ENCODE measurements at places on chromosomes 7 and 10. TPM values are rescaled to one million over a fixed set of nuclear protein-coding genes. Genes with fewer than 3 reads are reported as not detected.

GRCh38 chr7:132485136-132485535 lies 91.1 kb downstream of the PLXNA4 start:
- DNase-seq, result no peak

DNA sequence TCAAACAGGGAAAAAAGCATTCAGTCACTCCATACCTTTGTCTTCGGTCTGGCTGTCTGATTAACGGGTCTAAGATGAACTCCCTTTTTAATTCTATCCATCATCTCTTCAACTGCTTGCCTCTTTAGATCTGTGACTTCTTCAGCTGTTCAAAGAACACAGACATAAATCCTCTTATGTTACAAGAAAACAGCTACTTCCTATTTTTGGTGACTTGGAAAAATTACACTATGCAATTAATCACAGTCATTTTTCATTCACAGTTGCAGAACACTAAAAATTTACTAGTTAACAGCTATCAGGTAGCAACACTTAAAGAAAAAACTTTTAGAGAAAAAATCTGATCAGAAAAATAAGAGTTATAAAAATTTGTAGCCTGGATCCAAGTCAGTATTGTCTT lies 66.0 kb downstream of the ENO4 start:
- no peak for DNase-seq

- no peak for DNase-seq
Measured at GRCh38 chr7:155833651-155834050, 21.4 kb upstream of the SHH start.

- DNase-seq, result no peak
Measured at GRCh38 chr7:116577320-116577871, 52.6 kb downstream of the CAV1 start.

DNA sequence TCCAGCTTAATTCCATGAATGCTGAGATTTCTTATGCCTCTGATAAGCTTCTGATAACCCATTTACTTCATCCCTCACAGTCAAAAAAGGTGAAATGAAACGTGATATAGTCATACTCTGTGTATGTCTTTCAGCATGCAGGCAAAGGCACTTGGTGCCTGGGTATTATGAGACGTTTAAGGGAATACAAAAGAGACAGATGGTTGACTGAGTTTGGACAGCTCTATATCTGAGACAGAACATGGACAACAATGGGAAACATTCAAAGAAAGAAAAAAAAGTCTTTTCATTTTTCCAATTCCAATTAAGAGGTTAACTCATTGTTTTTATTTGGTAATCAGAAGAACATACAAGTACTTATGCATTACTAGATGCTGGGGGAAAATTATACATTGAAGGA lies 96.2 kb downstream of the PPP1R17 start:
- DNase-seq, result no peak

DNA sequence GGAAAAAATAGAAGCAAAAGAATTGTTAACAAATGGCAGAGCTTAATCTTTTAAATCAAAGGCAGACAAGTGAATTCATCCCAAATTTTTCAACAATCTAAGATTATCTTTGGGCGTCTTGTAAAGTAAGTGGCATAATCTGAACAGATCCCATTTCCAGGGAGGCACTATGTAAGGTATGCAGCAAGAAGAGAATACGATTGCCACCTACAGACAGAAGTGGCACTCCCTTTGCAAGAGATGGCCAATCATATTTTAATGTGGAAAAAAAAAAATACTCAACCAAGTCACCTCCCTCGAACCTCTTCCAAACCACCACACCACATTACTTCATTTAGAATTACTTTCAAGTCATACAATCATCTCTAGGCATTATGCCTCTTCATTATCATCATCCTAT lies 4.0 kb downstream of the GFRA1 start:
- no peak for DNase-seq

- DNase-seq, result no peak
Measured at GRCh38 chr7:9226500-9226899, 793.1 kb downstream of the NXPH1 start.

GRCh38 chr10:133544506-133544905 lies 17.3 kb downstream of the CYP2E1 start:
- no peak for DNase-seq

DNA sequence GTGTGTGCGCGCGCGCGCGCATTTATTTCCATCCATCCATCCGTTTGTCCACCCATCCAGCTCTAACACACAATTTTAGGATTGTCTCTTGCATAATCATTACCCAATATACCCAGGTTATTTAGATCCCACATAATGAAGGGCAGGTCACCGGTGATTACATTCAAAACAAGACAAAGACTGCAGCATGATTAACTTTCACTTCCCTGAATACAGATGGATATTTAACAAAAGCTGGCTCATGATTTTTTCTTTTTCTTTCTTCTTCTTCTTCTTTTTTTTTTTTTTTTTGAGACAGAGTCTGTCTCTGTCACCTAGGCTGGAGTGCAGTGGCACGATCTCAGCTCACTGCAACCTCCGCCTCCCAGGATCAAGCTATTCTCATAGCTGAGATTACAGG lies 86.2 kb downstream of the SH3PXD2A start:
- DNase-seq, result no peak

DNA sequence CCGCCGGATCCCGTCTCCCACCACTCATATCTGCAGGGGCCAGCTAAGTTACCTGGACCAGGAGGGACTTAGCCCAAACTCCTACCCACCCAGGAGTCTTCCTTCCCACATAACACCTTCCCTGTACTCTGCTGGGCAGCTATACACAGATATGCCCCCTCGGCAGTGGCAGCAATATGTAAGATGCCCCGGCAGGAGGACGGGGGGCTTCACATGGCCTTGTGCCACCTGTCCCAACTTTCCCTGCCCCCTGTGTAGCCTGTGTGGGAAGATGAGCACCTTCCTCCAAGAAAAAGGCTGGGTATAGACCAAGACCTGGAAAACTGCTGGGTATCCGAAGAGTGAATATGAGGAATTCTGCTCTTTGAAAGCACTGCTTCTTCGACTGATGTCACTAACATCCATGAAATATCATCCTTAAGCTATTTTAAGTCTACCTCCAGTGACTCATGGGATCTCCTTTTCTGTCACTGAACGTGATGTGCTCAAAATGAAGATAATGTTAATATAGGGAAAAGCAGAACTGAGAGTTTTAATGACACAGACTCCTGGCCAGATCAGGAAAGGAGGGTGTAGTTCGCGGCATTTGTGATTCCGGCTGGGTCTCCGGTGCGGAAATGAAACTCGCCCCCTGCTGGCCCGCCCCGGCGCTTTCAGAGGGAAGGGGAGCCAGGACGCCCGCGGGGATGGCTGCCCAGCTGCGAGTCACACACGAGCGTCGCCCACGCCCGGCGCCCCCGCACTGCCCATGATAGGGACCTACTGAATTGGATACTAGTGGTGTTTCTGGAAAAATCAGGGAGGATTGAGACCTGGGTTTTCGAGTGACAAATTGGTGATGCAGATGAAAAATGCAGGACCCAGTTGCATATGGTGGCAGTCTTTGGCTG lies 256.9 kb upstream of the NFE2L3 start:
- DNase-seq, result peak; percentile 82

DNA sequence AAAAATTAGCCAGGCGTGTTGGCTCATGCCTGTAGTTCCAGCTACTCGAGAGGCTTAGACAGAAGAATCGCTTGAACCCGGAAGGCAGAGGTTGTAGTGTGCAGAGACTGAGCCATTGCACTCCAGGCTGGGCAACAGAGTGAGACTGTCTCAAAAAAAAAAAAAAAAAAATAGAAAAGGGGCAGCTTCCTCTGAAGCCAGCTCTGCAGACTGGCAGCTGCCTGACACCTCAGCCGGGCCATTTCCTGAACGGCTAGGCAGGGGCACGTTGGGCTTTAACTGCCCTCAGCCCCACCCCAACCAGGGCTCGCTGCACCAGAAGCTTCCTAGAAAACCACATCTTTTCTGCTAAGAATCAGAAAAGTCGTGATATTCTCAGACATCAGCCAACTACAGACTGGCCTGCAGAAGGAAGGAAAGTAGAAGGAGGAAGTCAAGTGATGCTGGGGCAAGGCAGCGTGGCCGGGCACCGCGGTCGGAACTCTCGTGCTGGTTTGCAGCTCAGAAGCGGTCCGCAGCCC lies 38.0 kb downstream of the PRKAG2 start:
- peak; percentile 77 for DNase-seq

DNA sequence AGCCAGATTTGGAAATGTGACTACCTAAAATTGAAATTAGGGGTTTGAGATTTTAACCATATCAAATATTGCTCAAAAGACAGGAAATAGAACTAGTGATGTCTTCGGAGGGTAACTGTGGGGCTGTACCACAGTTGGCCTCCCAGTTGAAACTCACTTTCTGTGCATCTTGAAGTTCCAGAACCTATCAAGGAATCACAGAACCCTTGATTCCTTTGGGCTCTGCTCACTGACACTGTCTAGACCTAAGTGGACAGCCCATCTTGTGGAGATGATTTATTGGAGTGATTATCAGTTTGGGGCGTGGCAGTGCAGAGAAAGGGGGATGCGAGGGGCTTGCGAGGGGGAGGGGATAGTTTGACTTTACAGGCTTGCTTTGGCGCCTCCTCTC lies 134.2 kb upstream of the GJD4 start:
- no peak for DNase-seq

DNA sequence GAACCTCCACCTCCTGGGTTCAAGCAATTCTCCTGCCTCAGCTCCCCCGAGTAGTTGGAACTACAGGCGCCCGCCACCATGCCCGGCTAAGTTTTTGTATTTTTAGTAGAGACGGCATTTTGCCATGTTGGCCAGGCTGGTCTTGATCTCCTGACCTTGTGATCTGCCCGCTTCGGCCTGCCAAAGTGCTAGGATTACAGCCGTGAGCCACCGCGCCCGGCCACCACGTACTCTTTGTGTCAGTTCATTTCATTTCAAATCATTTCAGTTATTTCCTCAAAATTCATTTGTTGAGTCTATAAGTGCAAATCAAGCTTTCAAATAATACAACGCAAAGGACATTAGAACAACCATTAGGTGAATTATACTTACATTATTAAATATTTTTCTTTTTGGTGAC lies 943.8 kb downstream of the TYW1 start:
- no peak for DNase-seq

- DNase-seq, result no peak
Measured at GRCh38 chr10:132836248-132836831, 50.4 kb upstream of the NKX6-2 start.

DNA sequence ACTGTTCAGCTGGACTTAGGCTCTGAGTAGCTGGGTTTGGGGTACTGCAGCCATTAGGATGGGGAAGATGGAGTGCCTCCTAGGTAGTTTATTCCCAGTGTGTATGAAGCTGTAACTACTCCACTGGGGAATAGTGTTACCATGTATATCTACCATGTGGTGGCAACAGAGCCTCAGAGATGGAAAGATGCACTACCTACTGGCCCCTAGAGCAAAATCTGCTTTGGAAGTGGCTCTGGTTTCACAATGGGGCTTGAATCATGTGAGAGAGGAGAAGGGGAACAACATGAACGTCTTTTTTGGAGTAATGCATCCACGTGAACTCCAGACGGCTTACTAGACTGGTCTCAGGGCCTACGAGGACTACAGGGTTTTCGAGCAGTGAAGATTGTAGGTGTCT lies 167.3 kb downstream of the CALCR start:
- DNase-seq, result no peak

DNA sequence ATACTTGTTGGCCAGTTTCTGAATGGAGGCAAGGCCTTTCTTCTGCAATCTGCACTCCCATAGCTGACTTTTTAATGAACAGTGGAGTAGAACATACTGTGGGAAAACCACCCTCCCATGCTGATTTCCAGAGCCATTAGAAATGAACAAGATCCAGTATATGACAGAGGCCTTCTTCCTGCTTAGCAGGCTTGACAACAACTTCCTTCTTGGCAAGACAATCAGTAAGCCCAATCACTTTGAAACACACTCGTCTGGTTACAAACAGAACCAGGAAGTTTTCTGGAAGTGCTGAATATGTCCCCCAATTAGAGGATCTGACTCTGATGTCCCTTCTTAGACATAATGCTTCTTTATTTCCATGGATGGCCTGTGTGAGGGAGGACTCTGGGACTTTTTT lies 103.4 kb downstream of the SAMD9 start:
- no peak for DNase-seq

DNA sequence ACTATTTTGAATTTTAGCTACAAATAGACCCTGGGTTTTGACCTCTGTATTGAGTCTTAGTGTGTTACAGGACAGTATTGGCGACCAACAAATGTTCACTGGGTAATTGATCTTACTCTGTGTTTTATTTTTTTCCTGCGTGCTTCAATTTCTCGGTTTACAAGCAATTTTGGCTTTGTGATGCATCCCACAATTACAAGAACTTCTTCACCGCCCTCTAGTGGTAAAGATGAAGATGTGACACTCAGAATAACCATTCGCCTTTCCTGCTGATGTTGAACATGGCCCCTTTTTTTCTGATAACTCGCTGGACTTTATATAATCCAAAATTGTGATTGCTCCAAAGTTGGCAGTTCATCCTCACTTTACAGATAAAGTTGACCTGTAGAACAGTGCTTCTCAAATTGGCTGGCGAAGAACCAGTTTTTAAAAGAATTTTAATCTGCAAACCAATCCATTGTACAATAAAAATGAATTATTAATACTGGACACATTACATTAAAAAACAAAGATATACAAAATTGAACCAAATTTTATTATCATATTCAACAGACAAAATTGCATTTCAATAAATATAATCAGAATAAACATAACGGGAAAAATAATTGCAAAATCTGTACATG lies 20.2 kb upstream of the SMC3 start:
- DNase-seq, result no peak

- DNase-seq, result no peak
Measured at GRCh38 chr10:113005380-113005779, 55.3 kb downstream of the TCF7L2 start.

GRCh38 chr10:101814466-101815071 lies 3.7 kb downstream of the OGA start:
- DNase-seq, result no peak

- no peak for DNase-seq
Measured at GRCh38 chr10:78416031-78417011, 382.7 kb downstream of the RPS24 start.

DNA sequence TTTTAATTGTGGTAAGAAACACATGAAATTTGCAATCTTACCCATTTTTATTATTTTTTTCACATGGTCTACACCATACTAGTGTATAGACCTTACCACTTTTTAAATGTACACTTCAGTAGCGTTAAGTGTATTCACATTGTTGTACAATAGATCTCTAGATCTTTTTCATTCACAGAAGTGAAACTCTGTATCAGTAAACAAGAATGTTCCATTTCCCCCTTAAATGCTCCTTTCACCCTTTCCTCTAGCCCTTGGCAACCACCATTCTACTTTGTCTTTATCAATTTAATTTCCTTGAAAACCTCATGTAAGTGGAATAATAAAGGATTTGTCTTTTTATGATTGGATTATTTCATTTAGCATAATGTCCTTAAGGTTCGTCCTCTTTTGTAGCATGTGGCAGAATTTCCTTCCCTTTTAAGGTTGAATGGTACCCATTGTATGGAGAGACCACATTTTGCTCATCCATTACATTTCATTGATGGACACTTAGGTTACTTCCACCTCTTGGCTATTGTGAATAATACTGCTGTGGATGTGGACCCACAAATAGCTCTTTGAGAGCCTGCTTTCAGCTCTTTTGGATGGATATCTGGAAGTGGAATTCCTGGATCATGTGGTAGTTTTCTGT lies 45.7 kb downstream of the SNX10 start:
- DNase-seq, result no peak

- DNase-seq, result peak; percentile 48
Measured at GRCh38 chr7:98869597-98870120, at the start of gene TMEM130. Gene TMEM130, minus strand, starts transcription at chr7:98870014. Its CDS starts 153 bp downstream, at chr7:98869861.

The ZNF804B gene
- 0.06 TPM for total RNA-seq

The LRCH4 gene
- total RNA-seq, result 63.9 TPM

The BICC1 gene
- total RNA-seq, result 3.5 TPM

The C10orf67 gene
- total RNA-seq, result not detected

The WDR11 gene
- 53.8 TPM for total RNA-seq

The AKR1D1 gene
- not detected for total RNA-seq

The SFTPA2 gene
- 8.2 TPM for total RNA-seq

The PTPRZ1 gene
- total RNA-seq, result 0.67 TPM

The NKX1-2 gene
- not detected for total RNA-seq

The TBC1D12 gene
- 18.5 TPM for total RNA-seq

The VAX1 gene
- total RNA-seq, result not detected

Data from mucosa of descending colon (tissue), 3 donors.